ENCODE measurements at places on chromosomes 1 and 21.

DNA sequence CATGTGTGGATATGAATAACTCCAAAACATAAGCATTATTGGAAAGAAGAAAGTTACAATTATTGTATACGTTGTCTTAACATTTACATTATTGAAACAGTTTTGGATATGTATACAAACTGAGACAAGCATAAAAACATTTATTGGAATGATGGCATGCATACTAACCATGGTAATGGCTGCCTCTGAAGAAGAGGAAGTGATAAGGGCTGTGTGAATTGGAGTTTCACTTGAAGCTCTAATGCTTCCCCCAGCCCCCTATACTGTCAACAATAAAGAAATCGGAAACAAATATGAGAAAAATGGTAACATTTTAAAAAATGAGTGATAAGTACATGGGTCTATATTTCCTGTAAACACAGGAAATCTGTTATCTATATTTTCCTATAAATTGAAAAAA is 367.7 kb upstream of the DPYD start:
- DNase-seq, result no peak

DNA sequence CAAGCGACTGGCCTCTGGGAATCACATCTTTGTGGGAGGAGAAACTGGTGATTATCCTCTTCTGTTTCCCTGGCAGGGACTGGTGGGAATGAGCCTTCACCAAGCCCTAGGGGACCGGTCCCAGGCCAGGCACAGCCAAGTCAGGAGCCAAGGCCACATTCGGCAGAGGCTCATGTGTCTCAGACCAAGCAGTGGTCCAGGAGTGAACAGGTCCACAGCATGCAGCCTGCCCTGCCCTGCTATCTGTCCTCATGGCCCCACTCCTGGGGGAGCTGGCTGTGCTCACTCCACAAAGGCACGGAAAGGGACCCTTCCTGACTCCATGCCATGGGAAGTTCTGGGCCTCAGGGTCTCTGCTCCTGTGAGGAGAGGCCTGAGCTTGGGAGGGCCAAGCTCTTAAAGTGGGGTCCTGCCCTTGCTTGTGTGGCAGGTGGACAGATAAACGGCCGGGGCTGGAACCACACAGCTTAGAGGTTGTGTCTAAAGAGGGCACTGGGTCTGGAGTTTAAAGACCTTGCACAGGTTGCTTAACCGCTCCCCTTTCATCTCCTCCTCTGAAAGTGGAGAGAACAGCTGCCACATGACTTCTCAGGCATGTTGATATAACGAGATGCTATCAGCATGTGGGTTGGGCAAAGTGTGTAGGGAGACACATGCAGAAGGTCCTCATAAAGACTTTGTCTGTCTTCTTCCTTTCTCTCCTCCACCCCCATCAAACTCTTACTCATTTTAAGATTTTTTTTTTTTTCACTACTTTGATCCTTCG is 57.5 kb downstream of the CASQ2 start:
- no peak for DNase-seq

DNA sequence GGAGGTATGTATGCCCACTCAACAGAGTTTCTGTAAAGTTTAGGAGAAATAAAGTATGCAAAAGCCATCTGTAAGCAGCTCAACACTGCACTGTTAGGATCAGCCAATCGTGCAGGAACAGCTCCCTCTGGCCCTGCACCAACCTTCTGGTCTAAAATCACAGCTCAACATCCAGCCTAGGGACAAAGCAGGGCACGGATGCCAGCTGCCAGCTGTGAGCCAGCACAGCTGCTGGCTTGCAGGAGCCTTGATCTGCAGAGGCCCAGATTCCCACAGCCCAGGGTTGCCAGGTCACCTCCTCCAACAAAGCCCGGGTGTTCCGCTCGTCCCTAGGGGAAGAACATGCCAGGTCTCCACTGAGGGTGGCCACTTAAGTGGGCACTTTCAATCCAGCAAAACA is 8.6 kb downstream of the ACOT7 start:
- peak; percentile 81 for DNase-seq

- DNase-seq, result no peak
These were observed 35.1 kb downstream of the NUAK2 start for GRCh38 chr1:205286335-205286950.

DNA sequence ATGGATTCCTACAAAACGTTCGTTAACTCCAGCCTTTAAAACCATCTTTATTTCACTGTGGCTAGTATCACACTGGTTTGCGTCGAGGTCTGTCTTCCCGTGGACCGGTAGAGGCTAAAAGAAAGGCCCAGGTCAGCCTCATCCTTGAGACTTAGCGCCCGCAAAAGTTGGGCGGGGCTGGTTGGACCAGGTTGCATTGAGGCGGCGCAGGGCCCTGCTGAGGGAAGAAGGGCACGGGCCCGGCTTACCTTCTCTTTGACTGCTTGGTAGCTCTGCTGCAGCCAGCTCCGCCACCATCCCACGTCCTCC is 455 bp downstream of the BSDC1 start:
- no peak for DNase-seq

- DNase-seq, result no peak
These were observed 64.1 kb downstream of the TIAM1 start for GRCh38 chr21:31279986-31280385.

- no peak for DNase-seq
These were observed 1.9 kb upstream of the SFT2D2 start for GRCh38 chr1:168223681-168224540.

- peak; percentile 91 for DNase-seq
These were observed at the start of gene ZBTB8B for GRCh38 chr1:32464716-32465577. Gene ZBTB8B, plus strand, starts transcription at chr1:32465072. Its CDS starts 5,553 bp downstream, at chr1:32470625.

- no peak for DNase-seq
These were observed 281.6 kb upstream of the RGS18 start for GRCh38 chr1:191876631-191877030.

DNA sequence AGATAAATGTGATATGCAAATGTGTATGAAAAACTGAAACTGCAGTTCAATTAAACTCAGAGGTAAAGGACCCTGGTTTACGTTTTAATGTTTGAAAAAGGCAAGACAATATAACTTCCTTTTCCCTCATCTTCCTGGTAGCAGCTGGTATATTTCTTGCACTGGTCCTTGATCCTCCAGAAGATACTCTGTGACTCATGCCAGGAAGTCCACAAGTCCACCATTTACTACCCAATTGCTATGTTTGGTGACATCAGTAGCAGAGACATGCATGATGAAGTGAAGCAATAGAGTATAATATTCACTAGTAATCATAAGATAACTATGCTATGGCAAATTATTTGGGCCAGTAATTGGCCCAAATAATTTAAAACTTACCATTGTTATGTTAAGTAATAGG is 774.5 kb upstream of the NEGR1 start:
- no peak for DNase-seq

- no peak for DNase-seq
These were observed 62.4 kb upstream of the TNFSF18 start for GRCh38 chr1:173113015-173113741.

DNA sequence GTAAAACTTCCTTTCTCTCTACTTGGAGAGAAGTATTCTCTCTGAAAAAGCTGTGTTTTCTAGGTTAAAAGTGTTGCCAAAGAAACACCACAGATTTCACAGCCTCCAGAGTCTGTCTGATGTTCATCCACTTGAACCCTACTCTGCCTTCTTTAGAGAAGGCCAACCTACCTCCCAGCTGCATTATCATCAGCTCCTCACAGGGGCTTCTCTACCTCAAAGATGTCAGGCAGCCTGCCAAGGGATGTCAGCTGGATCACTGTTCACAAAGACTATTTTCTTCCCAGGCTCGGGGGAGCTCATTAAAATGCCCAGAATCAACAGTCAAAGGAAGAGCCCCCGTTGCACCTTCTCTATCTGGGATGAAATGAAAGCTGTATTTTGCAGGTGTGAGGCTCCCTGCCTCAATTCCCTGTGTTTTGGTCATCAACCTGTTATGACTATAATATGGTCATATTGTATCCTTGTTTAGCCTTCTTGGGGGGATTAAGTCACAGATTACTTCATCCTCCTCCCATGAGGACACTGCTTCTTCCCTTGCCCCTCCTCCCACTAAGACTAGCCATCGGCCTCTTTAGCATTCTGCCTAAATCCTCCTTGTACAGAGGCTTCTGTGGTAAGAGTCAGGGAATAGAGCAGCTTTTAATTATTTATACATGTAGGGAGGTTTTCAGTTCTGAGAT is 25.7 kb downstream of the ANGPTL7 start:
- no peak for DNase-seq

DNA sequence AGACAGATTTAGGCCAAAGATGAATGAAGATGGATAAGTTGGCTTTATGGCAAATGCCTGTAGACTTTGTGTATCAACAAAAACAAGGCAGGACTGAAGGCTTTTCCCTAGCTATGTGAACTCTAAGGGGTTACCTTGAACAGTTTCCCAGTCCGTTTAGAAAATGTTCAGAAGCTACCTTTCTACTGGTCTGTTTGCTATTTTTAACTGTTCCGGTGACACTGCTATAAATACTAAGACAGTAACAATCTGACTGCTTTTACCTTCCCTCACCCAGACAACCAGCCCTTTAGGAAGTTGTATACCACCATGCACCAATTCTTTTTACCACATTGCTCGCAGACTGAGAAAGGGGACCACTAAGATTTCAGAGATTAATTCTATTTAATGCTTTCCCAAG is 102.2 kb downstream of the PHTF1 start:
- DNase-seq, result no peak

GRCh38 chr1:227255086-227255732 is 63.1 kb downstream of the CDC42BPA start:
- DNase-seq, result no peak

DNA sequence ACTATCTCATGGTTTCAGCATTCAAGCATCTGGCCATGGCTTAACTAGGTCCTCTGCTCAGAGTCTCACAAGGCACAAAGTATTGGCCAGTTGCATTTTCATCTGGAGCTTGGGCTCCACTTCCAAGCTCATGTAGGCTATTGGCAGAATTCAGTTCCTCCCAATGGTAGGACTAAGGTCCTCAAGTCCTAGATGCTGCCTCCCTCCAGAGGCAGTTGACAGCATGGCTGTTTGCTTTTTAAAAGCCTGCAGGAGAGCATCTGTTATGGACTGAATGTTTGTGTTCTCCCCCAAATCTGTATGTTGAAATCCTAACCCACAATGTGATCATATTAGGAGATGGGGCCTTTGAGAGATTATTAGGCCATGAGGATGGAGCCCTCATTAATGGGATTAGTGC is 38.0 kb upstream of the HLX start:
- DNase-seq, result no peak

- DNase-seq, result no peak
These were observed 33.2 kb upstream of the RGS2 start for GRCh38 chr1:192775631-192776030.

- no peak for DNase-seq
These were observed 45.8 kb downstream of the TTC39A start for GRCh38 chr1:51284487-51284954.

DNA sequence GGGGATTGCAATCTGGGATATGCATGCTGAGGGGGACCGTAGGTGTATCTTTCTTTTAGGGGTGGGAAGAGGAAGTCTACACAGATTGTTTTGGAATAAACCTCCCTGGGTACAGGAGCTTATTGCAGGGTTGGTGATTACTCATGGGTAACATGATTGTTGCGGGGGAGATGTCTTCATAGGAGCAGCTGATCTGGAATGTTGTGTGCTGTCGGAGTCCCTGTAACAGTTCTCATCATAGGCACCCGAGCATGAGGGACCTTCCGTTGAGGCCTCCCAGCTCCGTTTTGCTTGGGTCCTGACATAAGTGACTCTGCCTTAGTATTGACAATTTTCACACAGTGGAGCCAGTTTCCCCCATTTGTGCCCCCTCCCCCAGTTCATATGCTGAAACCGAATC is 4.2 kb upstream of the PRXL2B start:
- DNase-seq, result no peak

DNA sequence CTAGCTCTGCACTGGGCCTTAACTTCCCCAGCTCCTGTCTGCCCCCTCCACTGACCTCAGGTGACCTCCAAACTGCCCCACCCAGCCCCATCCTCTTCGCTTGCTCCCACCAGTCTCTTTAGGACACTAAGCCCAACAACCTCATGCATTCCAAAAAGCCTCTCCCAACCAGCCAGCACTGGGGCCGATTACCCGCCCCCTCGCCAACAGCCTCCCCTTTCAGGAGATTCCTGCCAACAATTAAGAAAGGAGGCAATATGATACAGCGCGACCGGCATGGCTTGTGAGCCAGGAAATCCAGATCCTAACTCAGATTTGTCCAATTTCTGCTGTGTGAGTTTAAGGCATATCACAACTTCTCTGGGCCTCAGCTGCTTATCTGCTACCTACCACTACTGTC is 14.7 kb downstream of the KANK4 start:
- DNase-seq, result no peak

GRCh38 chr1:212640223-212640878 is 31.8 kb downstream of the ATF3 start:
- no peak for DNase-seq

GRCh38 chr1:242225767-242226573 is 227.1 kb upstream of the MAP1LC3C start:
- DNase-seq, result no peak

- DNase-seq, result peak; percentile 89
These were observed at the start of gene BRINP2 for GRCh38 chr1:177170756-177171535. Gene BRINP2, plus strand, starts transcription at chr1:177170958. Its CDS starts 58,919 bp downstream, at chr1:177229877.

DNA sequence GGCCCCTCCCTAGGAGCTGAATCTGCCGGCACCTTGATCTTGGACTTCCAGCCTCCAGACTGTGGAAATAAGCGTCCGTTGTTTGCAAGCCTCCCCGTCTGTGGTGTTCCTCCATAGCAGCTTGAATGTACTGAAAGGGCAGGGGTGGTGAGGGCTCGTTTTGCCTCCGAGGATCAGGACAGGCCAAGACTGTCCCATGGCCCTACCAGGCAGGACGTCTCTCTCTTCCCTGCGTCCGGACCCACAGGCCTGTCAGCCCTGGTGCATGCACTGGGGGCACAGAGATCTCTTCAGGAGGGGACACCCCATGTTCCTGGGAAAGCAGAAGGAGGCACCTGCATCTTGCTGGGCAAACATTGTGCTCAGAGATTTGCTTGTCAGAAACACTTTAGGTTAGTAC is 156.3 kb upstream of the C1orf174 start:
- DNase-seq, result no peak

DNA sequence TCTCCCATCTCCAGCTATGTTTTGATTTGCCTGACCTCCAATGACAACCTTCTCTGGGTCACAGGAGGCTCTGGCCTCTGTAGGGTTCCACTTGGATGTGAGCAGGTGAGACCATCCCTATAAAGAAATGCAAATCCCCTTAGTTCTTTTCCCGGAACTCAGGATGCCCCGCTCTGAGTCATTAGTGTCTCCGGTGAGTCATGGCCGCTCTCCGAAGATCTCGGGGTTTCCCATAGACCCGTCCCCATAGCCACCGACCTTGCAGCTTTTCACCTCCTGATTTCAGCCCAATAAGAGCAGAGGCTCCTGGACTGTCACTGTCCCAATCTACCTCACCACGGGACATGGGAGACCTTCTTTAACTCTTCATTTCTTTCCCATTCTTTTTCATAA is 98.2 kb downstream of the PGBD5 start:
- DNase-seq, result no peak

GRCh38 chr1:19311503-19311930 is 427 bp downstream of the AKR7A2 start:
- DNase-seq, result no peak

DNA sequence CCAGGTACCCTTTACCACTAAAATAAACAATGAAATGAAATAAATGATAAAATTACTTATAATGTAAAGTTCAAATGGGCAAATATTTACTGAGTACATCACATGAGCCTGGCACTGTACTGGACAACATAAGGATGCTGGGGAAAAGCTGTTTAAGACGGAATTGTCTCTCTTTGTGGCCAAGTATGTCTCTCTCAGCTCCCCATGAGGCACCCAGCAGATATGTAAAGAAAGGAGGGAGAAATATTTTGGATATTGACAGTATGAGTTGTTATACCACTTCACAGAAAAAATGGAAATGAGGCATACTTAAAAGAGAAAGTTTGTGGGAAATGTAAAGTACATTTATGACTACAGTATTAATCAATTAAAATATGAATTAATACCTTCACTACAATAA is 1.0 kb upstream of the TNFSF4 start:
- no peak for DNase-seq

- DNase-seq, result no peak
These were observed 610.8 kb downstream of the SMYD3 start for GRCh38 chr1:245896258-245896657.

Measured in midbrain (tissue), 1 donor.